EL (cell line): ENCODE measurements at places on chromosomes 12 and 14.
A peak's percentile ranks its signal among the peaks of the same experiment; 100 is the strongest.

GRCh38 chr14:75804570-75805275 lies 143.7 kb downstream of the TTLL5 start:
- DNase-seq = no peak

GRCh38 chr14:95286645-95287044 lies 33.1 kb downstream of the CLMN start:
- DNase-seq = no peak

DNA sequence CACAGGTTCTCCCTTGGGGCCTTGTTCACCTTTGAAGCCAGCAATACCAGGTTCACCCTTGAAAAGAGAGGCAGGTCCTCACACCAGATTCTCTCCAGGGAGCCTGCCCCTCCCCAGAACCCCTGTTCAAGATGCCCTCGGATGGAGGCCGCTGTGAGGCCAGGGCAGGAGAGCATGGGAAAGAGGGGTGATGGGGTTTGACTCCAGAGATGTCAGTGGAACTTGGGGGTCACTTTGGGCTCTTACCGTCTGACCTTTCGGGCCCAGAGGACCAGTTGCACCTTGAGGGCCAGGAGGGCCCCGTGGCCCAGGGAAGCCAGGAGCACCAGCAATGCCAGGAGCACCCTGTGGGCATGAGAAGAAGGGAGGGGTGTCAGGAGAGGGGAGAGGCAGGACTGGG lies 17.4 kb downstream of the COL2A1 start:
- no peak for DNase-seq

DNA sequence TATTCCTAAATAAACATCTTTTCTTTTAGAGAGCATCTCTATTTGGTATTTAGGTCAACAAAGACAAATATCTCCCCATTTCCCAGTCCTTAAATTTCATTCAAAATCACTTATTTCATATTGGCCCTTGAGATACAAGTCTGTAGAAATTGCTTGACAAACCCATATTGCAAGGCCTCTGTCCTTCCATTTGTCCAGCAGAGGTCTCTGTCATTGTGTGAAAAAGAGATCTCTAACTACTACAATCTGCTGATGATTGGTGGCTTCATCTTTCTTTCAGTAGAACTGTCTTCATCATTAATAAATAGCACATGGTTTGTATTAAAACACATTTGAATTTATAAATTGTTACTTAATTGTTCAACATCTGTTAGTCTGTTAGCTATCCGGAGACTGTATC lies 252.6 kb downstream of the ACSS3 start:
- no peak for DNase-seq

DNA sequence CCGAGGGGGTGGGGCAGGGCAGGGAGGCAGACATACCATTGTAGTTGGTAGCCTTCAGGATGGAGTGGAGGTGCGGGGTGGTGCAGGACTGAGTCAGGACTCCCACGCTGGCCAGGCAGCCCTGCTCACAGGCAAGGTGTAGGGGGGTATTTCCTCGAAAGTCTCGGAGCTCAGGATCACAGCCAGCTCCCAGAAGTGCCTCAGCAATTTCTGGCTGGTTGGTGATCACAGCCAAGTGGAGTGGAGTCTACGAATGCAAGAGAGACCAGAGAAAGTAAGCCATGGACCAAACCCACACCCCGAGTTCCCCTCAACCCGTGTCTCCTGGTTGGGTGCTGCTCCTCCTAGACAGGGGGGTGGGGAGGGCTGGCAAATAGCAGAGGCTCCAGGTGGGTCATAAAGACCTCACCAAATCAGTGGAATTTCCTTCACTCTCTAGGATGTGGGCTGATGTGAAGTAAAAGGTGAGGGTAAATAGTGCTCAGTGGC lies 1.4 kb downstream of the NFKBIA start:
- DNase-seq = peak; percentile 33

- DNase-seq = no peak
These were observed 12.8 kb downstream of the ATP2B1 start for GRCh38 chr12:89695830-89696229.

DNA sequence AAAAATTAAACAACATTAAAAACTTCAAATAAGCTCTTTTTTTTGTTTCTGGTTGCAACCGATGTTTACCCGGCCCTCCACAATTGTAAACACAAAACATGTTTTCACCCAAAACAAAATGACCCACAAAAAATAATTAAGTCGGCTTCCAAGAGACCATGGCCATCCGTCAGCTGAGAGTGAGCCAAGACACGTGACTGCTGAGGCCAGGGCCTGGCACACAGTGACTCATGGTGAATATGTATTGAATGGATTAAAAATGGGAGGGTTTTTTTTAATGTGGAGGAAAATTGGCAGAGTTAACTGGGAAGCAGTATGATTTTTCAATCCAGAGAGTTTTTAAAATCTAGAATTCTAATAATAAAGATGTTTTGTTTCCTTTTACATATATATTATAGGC lies 13.8 kb upstream of the CPNE8 start:
- DNase-seq = no peak

GRCh38 chr12:26492406-26492805 lies 297.0 kb downstream of the SSPN start:
- no peak for DNase-seq

GRCh38 chr12:51217133-51217967 lies 512 bp downstream of the POU6F1 start:
- DNase-seq = peak; percentile 29

DNA sequence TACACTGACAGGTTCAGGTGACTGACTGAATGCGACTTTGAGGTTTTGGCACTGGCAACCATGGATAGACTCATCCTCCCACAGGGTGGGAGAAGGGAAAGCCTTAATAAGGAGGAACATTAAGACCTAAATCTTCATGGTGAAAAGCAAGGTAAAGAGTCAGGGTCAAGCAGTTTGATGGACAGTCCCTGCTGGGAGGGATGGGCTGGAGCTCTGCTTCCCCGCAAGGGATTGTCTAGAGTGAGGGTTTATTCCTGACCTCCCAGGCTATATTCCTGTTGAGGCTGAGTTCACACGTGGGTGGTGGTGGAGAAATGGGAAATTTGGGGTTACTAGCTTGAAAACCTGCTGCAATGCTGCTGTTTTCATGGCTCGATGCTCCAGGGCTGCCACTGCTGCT lies 9.4 kb upstream of the STAC3 start:
- DNase-seq = no peak

- DNase-seq = no peak
These were observed 38.5 kb upstream of the FRS2 start for GRCh38 chr12:69431591-69432222.

DNA sequence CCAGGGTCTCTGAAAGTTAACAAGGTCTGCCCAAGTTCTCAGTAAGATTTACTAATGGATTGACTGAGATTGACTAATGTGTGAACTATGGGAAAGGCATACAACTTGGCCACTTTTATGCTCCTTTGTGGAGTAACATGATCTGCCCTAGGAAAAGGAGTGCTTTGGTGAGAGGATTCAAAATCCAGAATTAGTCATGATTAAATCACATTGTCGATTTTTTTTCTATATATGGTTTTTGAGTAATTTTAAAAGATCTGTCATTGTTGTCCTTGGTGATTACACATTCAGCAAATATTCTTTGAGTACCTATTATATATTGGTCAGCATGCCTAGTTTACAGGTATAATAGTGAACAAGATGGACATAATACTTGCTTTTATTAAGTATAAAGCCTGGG lies 147.7 kb upstream of the SYT10 start:
- DNase-seq = no peak

GRCh38 chr14:70148351-70148750 lies 40.4 kb downstream of the SLC8A3 start:
- DNase-seq = no peak

GRCh38 chr14:55160989-55161388 lies 30.4 kb downstream of the DLGAP5 start:
- peak; percentile 45 for DNase-seq

DNA sequence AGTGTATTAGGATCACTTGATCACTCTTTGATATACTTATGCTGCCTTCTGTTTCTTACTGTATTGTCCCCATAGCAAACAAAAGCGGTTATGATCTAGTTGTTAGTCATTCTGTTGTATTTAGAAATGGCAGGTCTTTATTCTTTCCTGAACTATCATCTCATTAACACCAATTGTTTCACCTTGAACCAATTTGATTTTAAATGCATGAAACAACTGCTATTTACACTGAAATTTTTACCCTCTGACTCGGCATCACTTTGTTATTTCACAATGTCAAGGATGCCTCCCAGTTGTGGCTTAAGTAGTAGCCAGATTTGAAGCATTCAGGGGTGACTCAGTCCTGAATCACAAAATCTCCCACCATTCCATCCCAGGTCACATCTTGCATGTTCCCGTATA lies 303.5 kb downstream of the EGLN3 start:
- peak; percentile 96 for DNase-seq

DNA sequence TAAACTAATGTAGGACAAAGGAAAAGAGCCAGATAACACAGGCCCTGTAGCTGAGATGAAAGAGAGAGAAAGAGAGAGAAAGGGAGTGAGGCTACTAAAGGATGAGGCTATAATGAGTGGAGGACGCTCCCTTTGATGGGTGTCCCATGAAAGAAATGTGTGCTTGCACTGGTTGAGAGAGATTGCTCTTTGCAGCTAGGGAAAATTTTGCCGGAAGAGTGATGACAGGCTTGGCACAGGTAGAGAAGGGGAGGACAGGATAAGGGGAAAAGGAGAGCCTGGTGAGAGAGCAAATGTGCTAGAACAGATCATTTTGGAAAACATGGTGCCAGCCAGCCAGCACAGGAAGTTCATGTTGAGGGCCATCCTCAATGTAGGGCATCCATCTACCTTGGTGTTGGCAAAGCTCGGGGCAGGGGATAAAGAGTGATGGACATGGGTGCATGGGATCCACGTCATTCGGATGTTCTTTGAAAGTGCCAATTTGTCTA lies 248.6 kb downstream of the BTG1 start:
- DNase-seq = no peak

GRCh38 chr14:59427653-59428580 lies 37.3 kb downstream of the GPR135 start:
- peak; percentile 56 for DNase-seq

DNA sequence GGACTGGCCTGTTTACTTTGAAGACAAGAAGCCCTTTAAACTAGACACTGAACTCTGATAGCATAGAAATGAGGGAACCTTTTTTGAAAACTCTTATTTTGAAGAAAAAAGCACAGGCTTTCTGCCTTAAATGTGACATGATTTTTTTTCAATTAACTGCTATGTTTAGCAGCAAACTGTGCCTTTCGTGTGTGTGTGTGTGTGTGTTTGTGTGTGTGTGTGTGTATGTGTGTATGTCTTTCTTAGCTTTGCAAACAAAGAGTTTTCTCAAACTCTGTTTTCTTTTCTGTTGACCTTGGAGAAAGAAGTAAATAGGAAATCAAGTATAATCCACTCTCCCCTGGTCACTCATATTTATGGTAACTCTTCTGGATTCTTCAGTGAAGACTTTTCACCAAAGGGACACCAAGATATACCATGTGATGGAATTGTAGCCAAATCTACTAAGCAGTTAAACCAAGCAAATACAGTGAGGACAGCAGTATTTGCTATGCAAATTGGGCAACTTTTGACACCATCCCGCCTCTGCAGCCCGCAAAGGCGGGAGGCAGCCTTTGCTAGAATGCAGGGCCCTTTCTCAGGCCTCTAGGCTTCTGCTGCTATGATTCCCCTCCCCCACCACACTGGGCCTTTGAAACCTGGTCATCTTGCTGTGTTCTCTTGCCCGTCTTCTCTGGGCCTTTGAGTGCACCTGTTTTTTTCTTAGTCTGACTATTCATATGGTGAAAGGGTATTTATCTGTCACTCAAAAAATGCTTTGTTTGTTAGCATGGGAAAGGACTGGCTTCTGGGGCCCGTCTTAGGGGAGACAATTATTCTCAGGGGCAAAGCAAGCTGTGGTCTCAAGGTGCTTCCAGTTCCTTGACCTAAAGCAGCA lies 107.9 kb downstream of the MYRFL start:
- DNase-seq = no peak

GRCh38 chr12:109777544-109777943 lies 55.7 kb downstream of the TRPV4 start:
- DNase-seq = peak; percentile 61

- DNase-seq = no peak
These were observed 103.0 kb downstream of the BRMS1L start for GRCh38 chr14:35929186-35929585.

DNA sequence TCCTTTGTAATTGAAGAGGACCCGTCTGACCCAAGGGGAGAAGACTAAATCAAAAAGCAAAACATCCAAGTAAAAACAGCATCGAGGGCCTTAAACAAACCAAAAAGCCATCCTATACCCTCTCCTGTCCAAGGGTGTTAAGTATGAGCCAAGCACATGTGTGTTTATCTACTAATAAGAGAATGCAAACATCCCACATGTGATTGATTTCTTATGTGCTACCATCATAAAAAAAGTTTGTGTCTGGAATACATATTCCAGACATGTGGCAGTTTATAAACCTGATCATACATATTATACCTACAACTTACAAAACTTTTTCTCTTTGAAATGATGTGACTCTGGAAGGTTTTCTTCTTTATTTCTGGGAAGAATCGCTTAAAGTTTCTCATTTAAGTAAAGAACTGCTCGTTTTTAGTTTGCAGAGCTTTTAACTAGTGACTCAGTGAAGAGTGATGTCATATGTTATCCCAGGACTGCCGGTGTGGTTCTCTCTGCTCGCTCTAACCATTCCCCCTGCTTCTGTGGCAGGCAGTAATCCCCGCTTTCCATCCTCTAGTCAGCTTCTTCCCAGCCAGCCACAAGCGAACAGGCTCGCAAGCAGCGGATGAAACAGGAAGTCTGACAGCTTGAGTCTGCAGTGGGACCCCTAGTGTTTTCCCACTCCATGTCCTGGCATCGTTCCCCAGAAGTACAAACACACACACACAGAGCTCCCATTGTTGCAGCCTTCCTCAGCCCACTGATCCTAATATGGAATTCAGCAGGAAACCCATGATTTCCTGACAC lies 431 bp upstream of the RHOJ start:
- DNase-seq = peak; percentile 95

GRCh38 chr12:56317675-56318074 lies 1.9 kb upstream of the CNPY2 start:
- no peak for DNase-seq

DNA sequence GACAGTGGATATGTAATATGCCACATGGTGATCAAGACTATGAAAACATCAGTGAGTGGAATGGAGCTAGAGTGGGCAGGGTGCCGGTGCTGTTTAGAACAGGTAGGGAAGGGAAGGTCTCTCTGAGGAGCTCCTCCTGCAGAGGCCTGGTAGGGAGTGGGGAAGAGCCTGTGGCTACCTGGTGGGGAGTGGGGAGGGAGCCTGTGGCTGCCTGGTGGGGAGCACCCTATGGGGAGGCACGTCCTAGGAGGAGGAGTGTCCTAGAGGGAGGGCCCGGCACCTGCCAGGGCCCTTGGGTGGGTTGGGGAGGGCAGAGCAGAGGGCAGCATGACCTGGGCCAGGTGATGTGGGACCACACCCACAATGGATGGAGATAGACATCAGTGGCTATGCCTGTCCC lies 122.6 kb downstream of the ADGRD1 start:
- no peak for DNase-seq
